ENCODE measurements at places on chromosomes 13 and 19.
A peak's percentile ranks its signal among the peaks of the same experiment; 100 is the strongest.

DNA sequence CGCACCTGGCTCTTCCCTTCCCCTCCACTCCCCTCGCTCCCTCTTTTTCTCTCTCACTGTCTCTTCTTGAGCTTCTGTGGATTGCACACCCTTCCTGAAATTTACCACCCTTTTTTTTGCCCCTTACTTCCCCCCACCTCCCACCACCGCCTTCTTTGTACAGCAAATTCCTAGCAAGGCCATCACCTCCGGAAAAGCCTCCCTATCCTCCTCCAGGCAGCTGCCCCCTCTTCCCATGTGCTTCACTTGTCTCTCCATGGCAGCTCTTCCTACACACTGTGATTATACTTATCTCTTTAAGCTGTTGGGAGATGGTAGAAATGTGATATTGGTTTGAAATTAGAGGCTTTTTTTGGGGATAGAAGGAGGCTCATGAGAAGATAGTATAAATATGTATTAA, 28.3 kb upstream of the KCTD4 start:
- no peak for DNase-seq

DNA sequence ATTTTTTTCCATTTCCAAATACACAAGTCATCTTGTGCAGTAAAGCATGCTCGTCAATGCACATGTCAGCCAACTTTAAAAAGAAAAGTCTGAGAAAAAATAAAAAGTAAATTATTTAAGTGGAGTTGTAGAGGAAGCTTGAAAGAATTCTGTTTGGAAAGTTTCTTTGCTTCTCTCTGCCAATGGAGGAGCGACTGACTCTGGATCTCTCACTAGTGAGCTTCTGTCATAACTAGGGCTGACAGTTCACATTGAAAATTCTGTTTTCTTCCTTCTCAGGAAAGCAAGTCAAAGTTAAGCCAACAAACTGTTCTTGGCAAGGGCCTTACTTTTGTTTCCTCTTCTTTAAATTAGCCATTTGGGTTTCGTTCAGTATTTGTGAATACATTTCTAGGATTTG, 298.2 kb downstream of the POU4F1 start:
- DNase-seq, result no peak

GRCh38 chr13:97403893-97404750, 29.8 kb upstream of the RAP2A start:
- DNase-seq, result no peak

DNA sequence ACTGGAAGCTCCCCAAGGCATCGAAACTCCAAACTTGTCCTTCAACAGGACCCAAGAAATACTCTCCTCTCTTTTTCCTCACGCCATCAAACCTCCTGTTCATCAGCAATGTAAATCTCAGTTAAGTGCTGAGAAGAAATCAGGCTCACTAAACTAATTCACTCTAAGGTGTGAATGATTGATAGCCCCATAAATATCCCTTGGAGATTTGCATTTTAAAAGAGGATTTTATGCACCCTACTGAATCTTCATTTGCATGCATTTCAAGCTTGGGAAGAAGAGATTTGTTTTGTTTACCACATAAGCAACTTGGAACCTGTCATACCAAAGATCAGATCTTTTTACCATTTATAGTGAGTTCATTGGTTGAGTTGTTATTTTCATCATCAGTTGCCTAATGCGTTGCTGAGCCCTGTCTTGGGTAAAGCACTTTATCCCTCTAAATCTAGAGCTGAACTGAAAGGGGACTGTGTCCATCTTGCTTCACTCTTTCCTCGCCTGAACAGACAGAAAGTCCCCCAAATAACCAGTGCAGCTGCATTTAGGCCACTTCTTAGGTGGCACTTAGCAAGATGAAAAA, 40.2 kb upstream of the GSX1 start:
- DNase-seq, result no peak

DNA sequence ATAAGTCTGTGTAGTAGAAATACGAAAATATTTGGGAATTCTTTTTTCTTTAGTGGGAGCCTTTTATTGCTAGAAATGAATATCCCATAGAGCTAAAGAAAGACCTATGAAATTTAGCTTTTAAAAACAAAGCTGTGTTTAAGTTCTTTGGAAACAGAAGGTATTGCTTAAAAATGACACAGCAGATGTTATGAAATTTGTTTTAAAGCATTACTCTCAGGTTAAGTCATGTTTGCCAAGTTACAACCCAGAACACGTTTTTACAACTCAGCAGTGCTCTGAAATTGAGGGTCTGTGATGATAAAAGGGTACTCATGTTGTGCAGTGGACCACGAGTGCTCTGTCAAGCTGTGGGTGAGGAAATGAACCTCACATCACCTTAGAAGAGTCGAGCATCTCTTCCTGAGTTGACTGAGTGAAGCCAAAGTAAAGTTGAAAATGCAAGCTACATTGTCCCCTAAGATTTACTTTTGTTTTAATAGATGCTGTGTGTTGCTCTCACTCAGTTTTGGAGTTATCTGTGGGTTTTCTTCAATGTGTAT, 161.1 kb downstream of the SHISA2 start:
- DNase-seq, result no peak

- no peak for DNase-seq
Measured at GRCh38 chr13:99214731-99215130, 14.1 kb downstream of the UBAC2 start.

GRCh38 chr13:91329733-91330132, 17.8 kb upstream of the MIR17HG start:
- peak; percentile 80 for DNase-seq

- no peak for DNase-seq
Measured at GRCh38 chr19:13492128-13492527, 14.2 kb downstream of the CACNA1A start.

- peak; percentile 33 for DNase-seq
Measured at GRCh38 chr13:105952233-105952972, 583.1 kb downstream of the EFNB2 start.

DNA sequence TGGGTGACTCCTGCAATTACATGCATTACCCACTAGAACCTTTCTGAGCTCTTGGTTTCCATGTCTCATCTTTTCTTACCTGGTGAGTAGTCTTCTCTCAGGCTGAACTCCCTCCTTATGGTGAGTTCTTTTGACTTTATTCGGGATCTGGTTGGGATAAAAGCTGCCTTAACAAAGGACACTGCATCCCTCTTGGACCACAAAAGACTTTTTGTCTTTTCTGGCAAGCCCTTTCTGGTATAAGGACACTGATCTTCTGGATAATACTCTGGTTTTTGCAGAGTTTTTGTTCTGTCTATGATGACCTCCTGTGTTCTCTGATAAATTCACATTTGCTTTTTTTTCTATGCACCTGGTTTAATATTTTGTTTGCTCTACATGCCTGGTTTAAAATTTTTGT, 66.7 kb downstream of the SLITRK1 start:
- no peak for DNase-seq

DNA sequence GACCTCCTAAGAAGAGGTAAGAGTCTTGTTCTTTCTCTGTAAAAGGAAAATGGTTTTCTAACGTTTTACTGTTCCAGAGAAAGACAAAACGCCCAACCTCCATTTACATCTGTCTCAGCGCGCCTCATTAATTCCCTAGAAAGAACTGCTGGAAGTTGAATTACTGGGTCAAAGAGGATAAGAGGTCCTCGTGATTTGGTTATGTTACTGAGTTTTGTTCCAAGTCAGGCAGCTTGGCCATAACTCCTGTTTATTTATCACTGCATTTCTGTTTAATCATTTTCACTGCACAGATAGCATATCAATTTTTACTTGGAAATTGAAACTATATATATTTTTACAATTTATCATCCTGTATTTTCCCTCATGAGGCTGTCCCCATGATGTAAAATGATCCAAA, 112.9 kb upstream of the PEG3 start:
- no peak for DNase-seq

- peak; percentile 53 for DNase-seq
Measured at GRCh38 chr13:91406619-91407018, 8.2 kb downstream of the GPC5 start.

GRCh38 chr19:517721-518597, 10.7 kb downstream of the TPGS1 start:
- no peak for DNase-seq

- DNase-seq, result peak; percentile 95
Measured at GRCh38 chr19:1241417-1242095, at the start of gene ATP5F1D. ATP5F1D (plus strand) TSS chr19:1241751; CDS start chr19:1241851, 100 bp downstream.

DNA sequence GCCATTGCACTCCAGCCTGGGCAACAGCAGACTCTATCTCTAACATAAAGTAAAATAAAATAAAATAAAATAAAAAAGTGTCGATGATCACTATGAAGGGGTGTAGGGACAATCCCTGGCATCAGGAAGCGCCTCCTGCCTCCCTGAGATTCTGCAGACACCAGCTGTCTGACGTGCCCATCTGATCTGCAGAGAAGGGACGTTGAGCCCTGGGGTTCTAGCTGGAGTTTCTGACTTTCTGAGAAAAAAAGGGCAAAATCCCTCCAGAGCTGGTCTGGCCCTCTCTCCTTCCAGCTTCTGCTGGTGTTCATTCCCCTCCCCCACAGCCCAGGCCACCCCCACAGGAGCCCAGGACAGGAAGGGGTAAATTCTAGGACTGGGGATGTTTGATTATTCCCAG, 2.4 kb upstream of the ADGRE5 start:
- DNase-seq, result no peak

DNA sequence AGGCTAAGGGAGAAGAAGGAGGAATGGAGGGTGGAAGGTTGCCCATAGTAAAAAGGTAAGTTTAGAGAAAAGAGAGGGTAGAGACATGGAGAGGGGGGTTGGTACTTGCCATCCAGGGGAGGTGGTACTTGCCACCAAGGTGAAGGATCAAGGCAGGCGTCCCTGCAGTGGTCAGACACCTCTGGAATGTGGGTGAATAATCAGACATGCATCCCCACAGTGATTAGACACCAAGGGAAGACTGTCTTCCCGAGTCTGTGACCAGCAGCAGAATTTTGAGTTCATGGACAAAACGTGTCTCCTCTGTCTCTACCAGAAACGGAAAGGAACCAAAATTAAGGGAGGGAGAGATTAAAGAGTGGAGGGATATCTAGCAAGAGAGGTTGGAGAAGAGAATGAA, 27.1 kb upstream of the IGFL1 start:
- no peak for DNase-seq

DNA sequence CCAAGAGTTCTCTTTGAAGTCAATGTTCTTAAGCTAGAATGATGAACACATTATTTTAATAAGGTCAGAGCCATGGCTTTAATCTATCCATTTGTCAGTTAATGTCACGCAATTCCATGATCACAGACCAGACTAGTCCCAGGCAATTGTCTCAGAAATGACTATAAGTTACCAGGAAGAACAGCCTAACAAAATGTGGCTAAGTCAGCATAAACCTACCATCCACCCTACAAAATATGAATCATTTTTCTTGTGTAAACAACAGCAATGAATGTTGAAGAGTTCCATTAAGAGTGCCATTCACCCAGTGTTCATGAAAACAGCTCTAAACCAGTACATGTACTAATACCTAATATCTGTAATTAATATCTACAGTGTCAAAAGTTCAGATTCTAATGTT, 127.5 kb downstream of the KCTD12 start:
- no peak for DNase-seq

- DNase-seq, result no peak
Measured at GRCh38 chr19:5142725-5143097, 173.8 kb downstream of the KDM4B start.

DNA sequence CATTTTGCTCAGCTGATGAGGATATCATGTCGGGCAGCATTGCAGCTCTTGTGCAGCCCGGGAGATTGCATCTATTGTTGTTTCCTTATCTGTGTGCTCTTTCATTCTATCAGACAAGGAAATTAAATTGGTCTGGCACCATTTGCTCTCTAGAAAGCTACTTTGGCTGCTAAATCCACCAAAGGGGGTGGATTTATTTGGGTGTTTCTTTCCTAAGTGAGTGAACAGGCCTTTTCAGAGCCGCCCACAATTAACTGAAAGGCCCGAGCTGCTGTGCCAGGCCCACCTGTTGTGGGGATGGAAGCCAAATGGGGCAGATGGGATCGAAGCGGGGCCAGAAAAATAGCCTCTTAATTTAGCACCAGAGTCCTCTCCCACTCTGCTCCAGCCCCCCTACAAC, 99.4 kb downstream of the DNAJC15 start:
- no peak for DNase-seq

DNA sequence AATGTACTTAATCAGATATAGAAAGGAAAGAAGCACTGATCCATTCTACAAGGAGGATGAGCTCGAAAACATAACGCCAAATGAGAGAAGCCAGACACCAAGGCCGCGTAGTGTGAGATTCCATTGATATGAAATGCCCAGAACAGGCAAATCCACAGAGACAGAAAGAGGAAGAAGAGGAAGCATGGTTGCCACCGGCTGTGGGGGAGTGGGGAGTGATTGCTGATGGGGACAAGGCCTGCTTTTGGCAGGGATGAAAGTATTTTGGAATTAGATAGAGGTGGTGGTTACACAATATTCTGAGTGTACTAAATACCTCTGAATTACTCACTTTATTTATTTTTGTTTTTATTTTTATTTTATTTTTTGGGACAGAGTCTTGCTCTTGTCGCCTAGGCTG, 50.2 kb upstream of the KLF2 start:
- peak; percentile 66 for DNase-seq

DNA sequence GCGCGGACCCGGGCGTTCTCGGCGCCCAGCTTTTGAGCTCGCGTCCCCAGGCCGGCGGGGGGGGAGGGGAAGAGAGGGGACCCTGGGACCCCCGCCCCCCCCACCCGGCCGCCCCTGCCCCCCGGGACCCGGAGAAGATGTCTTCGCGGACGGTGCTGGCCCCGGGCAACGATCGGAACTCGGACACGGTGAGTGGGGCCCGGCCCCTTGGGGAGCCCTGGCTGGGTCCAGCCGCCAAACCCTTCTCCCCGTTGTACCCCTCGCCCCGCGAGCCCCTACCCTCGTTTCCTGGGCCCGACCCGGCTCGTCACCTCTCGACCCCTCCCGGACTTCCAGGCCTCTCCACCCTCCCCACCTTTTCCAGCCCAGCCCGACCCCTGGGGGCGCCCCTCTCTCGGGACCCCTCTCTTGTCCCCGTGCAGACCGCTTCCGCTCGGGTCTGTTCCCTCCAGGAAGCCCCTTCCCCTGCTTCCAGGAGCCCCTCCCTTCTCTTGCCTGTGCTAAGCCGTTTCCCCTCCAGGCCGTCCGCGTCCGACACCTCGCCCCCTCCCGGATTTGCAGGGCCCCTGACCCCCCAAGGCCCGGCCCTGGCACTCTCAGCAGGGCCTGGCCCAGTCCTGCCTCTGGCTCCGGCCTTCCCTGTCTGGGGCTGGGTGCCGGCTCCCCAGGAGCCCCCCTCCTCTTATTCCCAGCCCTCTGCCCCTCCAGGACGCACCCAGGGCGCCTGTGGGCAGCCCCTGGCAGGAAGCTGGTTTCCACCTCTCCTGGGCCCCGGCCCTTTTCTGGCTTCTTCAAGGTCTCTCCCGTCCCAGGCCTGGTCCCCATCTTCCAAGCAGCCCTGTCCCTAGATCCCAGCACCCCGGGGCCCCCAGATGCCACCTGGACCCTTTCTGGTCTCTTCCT, 632 bp downstream of the MARK4 start:
- DNase-seq, result no peak

GRCh38 chr19:49624967-49625910, 14.7 kb downstream of the RRAS start:
- no peak for DNase-seq
